ENCODE measurements at places on chromosomes 13 and 19.

- no peak for DNase-seq
Observed at GRCh38 chr19:13882419-13882795, 5.5 kb downstream of the NANOS3 start.

DNA sequence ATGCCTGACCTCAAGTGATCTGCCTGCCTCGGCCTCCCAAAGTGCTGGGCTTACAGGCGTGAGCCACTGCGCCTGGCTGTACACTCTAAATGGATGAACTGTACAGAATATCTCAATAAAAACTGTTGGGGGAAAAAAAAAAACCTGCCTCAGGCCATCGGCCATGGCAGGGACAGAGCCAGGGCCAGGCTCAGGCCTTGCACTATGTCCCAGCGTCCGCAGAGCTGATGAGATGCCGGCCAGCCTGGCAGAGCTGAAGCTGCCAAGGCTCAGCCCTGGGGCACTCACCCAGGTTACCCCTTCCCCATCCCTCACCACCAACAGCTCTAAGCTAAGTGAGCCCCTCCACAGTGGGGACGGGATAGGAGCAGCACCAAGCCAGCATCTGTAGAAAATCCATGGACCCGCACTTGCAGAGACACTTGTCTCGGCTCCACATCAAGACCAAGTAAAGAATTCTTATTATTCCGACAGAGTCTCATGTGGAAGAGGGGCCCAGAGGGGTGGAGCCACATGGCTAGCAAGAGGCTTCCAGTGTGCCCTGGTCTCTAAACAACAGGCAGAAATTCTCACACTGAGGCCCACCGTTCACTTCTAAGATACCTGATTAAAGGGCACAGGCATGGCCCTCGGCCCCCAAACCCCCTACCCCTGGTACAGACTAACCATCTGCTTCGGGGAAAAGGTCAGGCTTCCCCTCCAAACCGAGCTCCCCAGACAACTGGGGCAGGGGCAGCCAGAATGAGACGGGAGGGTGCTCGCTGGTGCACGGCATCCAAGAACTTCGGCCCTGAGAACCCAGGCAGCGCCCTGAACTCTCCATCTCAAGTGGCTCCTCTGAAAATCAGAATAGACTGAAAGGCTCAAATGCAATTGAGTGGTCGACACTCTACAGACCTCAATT is 5.8 kb downstream of the PPP6R1 start:
- DNase-seq = no peak

GRCh38 chr13:65959305-65959704 is 1270.8 kb downstream of the PCDH9 start:
- no peak for DNase-seq

DNA sequence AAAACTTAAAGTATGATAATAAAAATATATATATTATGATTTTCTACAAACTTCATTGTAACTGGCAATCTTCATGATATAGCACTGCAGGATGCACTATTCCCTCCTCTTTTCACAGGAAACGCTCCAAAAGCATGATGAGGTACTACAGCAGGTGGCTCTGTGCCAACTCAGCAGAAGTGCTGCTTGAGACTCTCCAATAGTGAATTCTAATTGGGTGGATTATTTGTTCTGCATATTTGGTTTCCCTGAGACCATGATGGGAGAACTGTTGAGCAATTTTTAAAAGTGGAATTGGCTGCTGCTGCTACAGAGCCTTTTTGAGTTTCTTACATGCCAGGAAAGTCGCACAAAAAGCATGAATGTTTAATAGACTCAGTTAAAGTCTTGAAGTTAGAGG is 1782.4 kb upstream of the PCDH20 start:
- DNase-seq = no peak

DNA sequence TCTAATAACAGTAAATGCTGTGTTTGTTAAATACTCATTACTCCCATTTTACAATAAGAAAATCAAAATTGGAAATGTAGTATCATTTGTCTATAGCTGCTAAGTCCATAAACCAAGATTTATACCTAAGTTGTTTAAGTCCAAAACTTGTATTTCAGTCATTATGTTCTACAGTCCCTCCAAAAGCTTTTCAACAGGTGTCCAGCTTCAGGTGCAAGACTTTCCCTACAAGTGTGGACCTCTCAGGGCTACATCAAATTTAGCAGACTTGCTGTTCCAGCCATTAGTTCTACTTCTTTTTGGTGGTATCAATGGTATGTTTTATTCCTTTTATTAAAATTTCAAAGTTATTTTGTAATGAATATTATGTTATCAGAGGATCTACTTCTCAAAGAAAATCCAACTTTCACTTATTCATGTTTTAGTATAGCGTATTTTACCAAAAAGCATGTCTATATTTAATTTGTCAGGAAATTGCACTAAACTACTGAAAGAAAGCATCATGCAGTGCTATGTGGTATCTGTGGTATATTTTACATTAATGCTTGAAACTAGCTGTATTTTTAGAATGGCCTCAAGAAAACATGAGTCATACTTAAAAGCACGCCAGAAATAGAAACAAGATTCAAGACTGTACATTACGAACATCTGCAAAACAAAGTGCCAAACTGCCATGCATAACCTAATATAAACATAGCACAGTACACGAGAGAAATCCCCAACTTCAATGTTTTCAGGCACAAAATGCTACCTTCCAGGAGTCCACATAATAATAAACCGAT is 44.5 kb downstream of the VWA8 start:
- DNase-seq = no peak

DNA sequence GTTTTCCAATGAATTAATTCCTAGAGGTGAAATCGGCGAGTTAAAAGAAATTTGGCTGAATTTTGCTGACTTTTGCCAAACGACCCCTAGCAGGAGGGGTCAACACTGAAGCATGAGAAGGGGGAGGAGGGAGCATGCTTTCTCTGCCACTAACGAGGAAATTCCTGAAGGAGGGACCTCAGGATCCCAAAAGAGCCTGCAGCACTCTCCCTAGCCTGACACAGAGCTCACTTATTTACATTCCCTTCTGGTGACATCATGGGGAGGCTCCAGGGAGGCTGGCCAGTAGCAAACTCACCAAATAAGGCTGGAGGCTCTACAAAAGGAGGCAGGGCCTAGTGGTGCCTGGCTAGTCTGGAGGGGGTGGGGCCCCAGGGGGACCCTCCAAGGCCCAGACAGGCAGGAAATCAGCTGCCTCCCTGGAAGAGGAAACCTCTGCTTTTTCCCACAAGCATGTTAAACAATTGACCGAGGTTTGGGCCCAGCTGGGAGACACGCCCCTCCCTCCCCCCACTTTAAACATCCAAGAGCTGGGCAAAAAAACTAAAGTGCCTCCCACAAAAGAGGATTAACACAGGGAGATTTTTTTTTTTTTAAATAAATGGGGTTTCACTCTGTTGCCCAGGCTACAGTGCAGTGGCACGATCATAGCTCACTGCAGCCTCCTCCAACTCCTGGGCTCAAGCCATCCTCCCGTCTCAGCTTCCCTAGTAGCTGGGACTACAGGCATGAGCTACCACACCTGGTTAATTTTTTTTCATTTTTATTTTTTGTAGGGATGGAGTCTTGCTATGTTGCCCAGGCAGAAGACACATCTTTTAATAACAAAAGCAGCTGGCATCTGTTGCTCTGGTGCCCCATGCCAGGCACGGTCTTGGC is 2.1 kb downstream of the DAPK3 start:
- no peak for DNase-seq

- DNase-seq = no peak
Observed at GRCh38 chr19:13684021-13684420, 80.3 kb upstream of the MRI1 start.

DNA sequence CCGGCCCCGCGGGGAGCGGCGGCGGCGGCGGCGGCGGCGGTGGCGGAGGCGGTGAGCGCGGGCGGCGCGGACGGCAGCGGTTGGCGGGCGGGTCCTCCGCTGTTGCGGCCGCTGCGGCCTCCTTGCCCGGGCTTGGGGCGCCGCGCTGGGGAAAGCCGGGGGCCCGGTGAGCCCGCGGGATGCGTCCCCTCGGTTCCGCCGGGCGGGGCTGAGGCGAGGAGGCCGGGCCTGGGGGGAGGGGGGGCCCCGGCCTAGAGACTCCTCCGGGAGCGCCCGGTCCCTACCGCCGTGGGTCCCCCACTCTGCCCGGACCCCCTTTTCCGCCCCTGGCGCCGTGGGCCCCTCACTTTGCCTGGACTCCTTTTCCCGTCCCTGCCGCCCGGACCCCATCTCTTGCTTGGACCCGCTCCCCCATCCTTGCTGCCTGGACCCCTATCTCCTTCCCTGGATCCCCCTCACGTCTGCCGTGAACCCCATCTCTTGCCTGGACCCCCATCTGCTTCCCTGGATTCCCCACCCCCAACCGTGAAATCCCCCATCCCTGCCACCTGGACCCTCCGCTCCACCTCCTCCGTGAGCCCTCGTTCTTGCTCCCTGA is 28.6 kb upstream of the NDUFS7 start:
- DNase-seq = no peak

DNA sequence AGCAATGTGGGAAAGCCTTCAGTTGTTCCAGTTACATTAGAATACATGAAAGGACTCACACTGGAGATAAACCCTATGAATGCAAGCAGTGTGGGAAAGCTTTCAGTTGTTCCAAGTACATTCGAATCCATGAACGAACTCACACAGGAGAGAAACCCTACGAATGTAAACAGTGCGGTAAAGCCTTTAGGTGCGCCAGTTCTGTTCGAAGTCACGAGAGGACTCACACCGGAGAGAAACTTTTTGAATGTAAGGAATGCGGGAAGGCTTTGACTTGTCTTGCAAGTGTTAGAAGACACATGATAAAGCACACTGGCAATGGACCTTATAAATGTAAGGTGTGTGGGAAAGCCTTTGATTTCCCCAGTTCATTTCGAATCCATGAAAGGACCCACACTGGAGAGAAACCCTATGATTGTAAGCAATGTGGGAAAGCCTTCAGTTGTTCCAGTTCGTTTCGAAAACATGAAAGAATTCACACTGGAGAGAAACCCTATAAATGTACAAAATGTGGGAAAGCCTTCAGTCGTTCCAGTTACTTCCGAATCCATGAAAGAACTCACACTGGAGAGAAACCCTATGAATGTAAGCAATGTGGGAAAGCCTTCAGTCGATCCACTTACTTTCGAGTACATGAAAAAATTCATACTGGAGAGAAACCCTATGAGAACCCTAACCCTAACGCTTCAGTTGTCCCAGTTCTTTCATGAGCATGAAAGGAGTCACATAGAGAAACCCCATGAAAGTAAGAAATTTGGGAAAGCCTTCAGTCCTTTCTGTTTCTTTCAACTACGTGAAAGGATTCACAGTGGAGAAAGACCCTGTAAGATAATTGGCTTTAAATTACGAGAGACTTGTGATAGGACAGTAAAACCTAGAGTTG is 20.1 kb downstream of the ZNF627 start:
- DNase-seq = no peak

GRCh38 chr13:37729876-37730275 is 131.3 kb upstream of the POSTN start:
- DNase-seq = no peak

DNA sequence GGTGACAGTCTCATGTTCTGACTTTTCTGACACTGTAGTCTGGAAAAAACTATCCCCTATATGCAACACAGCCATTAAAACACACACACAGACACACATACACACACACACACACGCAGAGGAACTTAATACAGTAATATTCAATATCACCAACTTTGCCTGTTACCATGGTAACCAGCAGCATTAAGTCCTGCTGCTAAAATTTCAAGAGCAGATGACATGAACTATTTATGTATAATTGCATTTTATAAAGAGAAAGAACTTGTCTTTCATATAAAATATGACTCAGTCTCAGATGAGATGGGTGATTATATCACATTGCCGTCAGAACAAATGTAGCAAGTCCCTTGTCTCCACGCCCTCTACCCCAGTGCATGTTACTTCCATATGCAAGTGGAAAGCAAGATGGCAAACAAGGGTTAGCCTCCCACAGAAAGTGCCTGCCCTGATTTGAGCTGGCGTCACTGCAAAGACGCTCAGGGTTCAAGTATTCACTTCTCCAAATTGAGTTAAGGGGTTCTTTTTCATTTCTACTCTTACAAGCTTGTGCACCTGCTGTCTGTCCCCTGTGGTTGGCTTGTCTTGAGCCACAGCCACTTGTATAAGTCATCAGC is 576.8 kb downstream of the UQCRFS1 start:
- no peak for DNase-seq

GRCh38 chr13:111259058-111259457 is 61.4 kb upstream of the TEX29 start:
- no peak for DNase-seq

DNA sequence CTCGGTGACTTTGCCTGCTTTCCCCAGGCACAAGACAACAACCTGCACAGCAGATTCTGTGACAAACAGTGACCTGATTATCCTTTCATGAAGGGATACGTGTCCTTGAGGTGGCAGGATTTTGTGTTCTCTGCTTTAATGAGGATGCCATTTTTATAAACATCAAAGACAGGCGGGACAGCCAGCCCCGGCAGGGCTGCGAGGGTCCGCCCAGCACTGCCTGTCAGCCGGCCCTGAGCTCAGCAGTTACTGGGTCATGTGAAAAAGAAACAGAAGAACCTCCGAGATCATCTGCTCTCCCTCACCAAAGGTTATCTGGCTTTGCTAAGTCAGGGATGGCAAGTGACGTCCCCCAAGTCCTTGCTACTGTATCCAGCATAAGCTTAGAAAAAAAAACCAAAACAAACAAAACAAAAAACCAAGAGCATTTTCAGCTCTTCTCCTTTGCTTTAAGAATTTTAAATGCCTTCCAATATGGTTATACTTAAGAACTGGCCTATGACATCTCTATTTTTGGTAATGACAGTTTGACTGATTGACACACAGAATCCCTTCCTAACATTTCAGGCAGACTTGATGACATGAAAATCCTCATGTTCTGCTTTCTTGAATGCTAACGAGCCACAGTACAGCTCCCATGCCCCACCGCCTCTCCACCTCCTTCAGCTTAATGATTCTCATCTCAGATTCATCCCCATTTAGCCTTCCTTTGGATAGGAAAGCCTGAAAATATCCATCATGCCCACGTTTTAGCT is 666.6 kb upstream of the ARGLU1 start:
- DNase-seq = no peak

DNA sequence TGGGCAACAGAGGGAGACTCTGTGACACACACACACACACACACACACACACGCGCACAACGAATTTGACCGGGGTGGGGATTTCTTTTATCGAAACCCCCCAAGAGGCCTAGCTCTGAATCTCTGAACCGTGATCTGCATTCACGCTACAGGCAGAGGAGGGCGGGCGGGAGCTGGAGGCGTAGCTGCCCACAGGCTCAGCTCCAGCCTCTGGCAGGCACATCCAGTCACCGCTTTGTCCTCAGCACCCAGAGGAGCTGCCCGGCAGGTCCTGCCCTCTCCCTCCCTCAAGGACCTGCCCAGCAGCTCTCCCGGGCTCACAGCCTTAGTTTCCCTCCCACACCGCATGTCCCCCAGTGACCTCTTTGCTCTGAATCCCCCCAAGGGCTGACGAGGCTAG is 20.0 kb downstream of the CILP2 start:
- DNase-seq = no peak

- no peak for DNase-seq
Observed at GRCh38 chr13:106819413-106820180, 251.7 kb upstream of the ARGLU1 start.

Measured in T-helper 17 cell (primary cell).